Stomach (tissue), 19 donors: ENCODE measurements at places on chromosomes 7 and 10. TPM values are rescaled to one million over a fixed set of nuclear protein-coding genes. Genes with fewer than 3 reads are reported as not detected.

GRCh38 chr10:50857579-50857978 lies 27.8 kb downstream of the A1CF start:
- no peak for DNase-seq
- H3K27ac ChIP-seq: no peak overlapping the region
- H3K4me1 ChIP-seq: no peaks in the 10 kb centered on the region
- no peaks in the 10 kb centered on the region for H3K36me3 ChIP-seq
- H3K27me3 ChIP-seq: no peaks in the 10 kb centered on the region
- H3K4me3 ChIP-seq: no peak overlapping the region

DNA sequence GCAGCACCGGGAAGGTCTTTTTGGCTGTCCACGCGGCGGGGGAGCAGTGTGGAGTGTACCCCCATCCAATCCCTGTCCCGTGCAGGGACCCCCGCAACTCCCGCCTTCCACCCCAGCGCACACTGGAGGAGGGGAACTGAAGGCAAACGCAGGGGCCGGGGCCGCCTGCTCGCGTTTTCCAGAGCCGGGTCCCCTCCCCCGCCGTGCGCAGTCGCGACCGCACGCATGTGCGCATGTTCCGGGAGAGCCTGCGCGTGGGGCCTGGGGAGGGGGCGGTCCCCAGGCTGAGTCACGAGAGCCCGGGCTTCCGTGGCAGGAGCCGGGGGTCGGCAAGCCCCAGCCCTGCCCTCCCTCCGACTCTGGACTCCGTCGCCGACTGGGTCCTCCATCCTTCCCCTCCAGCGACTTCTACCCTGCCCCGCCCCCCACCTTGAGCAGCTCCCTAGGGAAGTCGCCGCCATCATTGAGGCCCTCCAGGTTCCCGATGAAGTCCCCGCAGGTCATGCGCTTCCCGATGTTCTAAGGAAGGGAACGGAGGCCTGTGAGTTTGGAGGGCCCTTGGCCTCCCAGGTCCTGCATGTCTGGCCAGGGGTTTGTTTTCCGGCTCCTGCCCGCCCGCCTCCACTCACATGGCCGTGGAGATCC lies 8.0 kb downstream of the PSD start:
- peak overlapping the region; percentile 55 for H3K4me3 ChIP-seq
- H3K36me3 ChIP-seq: no peaks in the 10 kb centered on the region
- peak overlapping the region; percentile 98 for H3K27ac ChIP-seq
- peaks cover 29% of the 10 kb centered on the region for H3K4me1 ChIP-seq

DNA sequence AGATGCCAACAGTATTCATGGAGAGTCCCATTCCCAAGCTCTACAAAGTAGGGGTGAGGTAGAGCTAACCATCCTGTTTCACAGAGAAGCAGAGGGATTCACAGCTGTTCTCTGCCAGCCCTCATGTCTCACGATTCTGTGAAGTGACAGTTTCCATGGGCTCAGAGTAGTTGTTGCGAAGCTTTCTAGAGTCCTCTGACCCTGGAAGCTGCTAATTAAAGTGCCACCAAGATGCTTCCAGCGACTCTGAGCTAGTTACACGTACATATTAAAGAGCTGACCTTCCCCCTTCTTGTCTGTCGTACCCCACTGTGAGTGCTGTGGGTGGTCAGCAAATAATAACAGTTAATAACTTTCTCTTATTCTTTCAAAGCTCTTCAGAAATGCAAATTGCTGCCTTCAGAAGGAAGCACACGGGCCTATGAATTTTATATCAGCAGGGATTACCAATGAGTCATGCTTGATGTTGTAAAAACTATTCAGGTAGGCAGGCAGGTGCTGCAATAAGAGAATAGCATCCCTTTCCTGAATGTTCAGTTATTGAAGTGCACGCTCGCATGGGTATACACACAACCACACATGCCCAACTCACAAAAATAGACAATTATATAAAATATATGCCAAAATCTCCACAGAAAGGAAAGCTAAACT lies 34.1 kb downstream of the DNAJB9 start:
- H3K27ac ChIP-seq: no peak overlapping the region
- no peak overlapping the region for H3K4me3 ChIP-seq
- H3K27me3 ChIP-seq: no peaks in the 10 kb centered on the region
- no peak for DNase-seq
- no peaks in the 10 kb centered on the region for H3K4me1 ChIP-seq

DNA sequence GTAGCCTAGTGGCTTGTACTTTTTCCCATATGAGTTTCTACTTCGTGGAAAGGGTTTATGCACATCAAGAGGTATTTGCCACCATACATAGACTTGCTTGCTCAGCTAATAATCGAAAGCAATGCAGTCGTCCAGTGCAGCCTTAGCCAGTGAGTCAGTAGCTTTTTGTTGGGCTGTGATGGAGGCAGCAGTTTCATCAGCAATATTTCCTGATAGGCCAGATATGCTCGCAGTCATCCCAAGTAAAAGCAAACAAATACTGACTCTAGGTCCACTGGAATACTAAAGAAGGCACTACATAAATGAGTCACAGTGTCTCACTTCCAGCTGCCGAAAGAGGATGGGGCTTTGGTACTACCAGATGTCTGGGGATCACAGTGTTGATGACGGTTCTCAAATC lies 2.1 kb upstream of the BNIP3 start:
- no peak overlapping the region for H3K27ac ChIP-seq
- H3K4me3 ChIP-seq: no peak overlapping the region
- no peak for DNase-seq
- peaks cover 25% of the 10 kb centered on the region for H3K4me1 ChIP-seq
- H3K27me3 ChIP-seq: no peaks in the 10 kb centered on the region
- no peaks in the 10 kb centered on the region for H3K36me3 ChIP-seq

DNA sequence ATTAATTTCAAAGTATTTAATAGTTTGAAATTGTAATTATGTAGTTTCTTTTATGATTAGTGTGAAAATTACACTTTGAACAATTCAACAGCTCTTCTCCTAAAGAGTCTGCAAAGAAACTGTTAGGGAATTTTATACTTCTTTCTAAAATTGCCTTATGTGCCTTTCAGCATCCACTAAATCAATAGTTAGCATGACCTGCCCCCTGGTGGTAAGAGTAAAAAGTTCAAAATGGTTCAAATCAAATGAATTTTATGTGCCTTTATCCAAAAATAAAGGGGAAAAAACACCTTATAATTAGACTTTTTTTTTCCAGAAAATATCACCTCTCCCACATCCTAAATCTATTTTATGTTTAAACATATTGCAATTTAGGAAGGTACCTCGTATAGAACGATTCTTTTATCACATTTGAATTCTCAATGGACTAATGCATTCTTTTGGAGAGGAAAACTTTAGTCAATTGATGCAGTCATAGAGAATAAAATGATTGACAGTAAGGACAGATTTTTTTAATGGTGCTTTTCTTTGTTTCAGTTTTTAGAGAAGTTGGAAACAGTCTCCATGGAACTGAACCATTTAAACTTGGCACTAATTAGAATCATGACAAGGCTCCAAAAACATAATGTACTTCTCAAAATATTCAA lies 163.7 kb downstream of the SEMA3D start:
- H3K36me3 ChIP-seq: no peaks in the 10 kb centered on the region
- H3K4me1 ChIP-seq: peaks cover 15% of the 10 kb centered on the region
- DNase-seq: no peak
- H3K27me3 ChIP-seq: no peaks in the 10 kb centered on the region
- no peak overlapping the region for H3K4me3 ChIP-seq
- no peak overlapping the region for H3K27ac ChIP-seq

DNA sequence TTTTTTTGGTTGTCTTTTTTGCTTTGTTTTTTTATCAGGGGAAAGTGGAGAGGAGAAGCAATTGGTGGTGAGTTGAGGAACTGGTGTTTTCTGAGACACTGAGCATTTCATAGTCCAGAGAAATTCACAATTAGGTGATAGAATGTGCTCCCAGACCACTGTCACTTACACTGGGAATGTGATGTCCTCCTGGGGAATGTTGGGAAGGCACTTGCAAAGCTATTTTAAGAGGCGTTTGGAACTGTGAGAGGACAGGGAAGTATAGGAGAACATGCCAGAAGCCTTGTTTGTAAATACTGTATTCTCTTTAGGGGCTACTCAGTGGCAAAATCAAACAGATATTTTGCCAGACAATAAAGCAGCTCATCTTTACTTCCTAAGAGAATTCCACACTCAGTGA lies 16.0 kb downstream of the CHRM2 start:
- H3K27me3 ChIP-seq: no peaks in the 10 kb centered on the region
- H3K4me3 ChIP-seq: no peak overlapping the region

DNA sequence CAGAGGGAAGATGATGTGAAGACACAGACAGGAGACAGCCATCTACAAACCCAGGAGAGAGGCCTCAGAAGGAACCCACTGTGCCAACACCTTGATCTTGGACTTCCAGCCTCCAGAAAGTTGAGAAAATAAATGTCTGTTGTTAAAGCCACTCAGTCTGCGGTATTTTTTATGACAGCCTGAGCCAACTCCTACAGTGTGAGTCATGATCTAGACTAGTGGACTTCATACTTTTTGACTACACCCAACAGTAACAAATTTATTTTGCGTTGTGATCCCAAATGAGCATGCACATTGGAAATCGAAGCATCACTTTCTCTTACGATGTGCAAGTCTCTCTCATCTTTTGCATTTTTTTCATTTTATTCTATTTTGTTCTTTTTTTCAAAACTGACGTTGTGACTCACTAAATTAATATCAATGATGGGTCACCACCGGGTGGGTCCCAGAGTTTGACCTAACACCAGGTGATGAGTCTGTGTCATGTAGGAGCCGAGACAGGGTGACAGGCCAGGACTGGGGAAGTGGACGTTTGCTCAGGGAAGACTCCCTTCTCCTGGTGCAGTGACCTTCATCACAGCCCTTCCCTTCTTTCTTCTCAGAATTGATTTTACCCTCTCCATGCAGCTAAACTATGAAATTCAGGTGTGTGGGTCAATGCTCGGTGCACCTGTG lies 28.9 kb downstream of the PHYH start:
- no peaks in the 10 kb centered on the region for H3K27me3 ChIP-seq
- H3K27ac ChIP-seq: no peak overlapping the region
- peaks cover 21% of the 10 kb centered on the region for H3K4me1 ChIP-seq
- DNase-seq: no peak
- no peak overlapping the region for H3K4me3 ChIP-seq

DNA sequence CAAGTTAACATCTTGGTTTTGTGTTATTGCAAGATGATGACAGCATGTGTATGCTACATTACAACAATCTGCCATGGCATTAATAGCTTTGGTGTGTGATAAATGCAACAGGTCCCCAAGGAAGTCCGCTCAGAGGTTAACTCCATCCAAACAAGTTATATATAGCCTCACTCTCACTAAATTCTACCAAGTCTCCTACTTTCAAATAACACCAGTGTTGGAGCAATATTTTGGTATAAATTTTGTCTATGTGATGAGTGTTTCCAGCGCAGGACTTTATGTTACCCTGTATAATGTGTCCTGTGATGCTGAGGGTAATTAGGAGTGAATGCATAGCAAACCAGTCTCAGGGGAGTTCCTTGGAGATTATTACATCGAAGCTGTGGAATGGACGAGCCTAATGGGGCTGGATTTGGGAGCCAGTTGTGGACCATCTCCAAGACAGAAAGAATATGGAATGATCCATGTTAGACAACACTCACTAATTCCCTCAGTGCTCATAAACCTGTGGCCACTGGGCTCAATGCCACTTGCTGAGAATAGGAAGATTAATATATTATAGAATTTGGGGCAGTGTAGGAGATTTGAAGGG lies 127.6 kb upstream of the CXCL12 start:
- DNase-seq: no peak
- H3K27me3 ChIP-seq: no peaks in the 10 kb centered on the region
- H3K27ac ChIP-seq: no peak overlapping the region
- no peaks in the 10 kb centered on the region for H3K4me1 ChIP-seq
- no peaks in the 10 kb centered on the region for H3K36me3 ChIP-seq

GRCh38 chr7:84025332-84025927 lies 169.2 kb downstream of the SEMA3A start:
- H3K36me3 ChIP-seq: no peaks in the 10 kb centered on the region
- H3K4me3 ChIP-seq: no peak overlapping the region
- H3K27ac ChIP-seq: no peak overlapping the region
- DNase-seq: no peak
- peaks cover 8% of the 10 kb centered on the region for H3K4me1 ChIP-seq
- no peaks in the 10 kb centered on the region for H3K27me3 ChIP-seq

GRCh38 chr7:138907201-138907847 lies 73.9 kb downstream of the KIAA1549 start:
- H3K36me3 ChIP-seq: no peaks in the 10 kb centered on the region
- no peak overlapping the region for H3K27ac ChIP-seq
- no peaks in the 10 kb centered on the region for H3K4me1 ChIP-seq
- no peak overlapping the region for H3K4me3 ChIP-seq
- DNase-seq: no peak
- H3K27me3 ChIP-seq: no peaks in the 10 kb centered on the region

DNA sequence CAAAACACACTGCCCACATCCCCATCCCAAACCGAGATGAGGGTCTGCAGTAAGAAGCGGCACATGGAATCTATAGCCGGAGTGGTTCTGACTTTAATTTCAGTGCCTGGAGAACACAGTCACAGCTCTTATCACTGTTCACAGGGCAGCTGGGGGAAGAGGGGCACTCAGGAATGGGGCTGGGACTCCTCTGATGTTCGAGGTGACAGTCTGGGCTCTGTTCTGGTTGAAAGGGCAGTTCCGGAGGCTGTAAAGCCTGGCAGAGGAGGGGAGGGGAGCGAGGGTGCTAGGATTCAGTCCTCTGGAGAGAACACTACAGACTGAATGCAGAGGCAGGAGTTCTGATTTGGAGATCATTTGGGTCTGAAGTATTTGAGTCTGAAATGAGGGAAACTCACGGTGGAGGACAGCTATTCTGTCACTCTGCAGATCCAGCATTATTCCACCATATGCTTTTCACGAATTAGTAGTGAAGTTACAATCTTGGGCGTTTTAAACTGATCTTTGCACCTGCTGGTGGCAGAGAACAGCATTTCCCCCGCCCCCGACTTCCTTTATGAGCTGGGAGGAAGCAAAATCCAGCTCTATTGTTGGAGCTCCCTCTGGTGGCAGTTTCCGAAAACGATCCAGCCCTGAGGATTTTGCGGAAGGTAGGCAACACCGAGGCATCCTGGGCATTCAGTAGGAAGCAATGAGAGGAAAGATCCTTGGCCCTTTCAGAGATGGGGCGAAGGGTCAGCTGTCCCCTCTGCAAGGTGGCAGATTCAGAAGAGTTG lies 22.7 kb upstream of the KCNK18 start:
- no peaks in the 10 kb centered on the region for H3K27me3 ChIP-seq
- H3K4me1 ChIP-seq: peaks cover 15% of the 10 kb centered on the region

GRCh38 chr10:49781247-49781646 lies 19.1 kb upstream of the OGDHL start:
- no peak for DNase-seq
- H3K4me1 ChIP-seq: no peaks in the 10 kb centered on the region
- no peak overlapping the region for H3K27ac ChIP-seq
- no peak overlapping the region for H3K4me3 ChIP-seq

UPK3B gene
- 10.4 TPM for total RNA-seq

PNLIPRP3 gene
- total RNA-seq: not detected

NET1 gene
- total RNA-seq: 62.2 TPM

MPLKIP gene
- total RNA-seq: 8.9 TPM

MYH16 gene
- not detected for total RNA-seq

GRB10 gene
- total RNA-seq: 68.8 TPM

SSC4D gene
- not detected for total RNA-seq

LRRN3 gene
- 4.4 TPM for total RNA-seq
